ENCODE measurements at places on chromosomes 16 and 17.

DNA sequence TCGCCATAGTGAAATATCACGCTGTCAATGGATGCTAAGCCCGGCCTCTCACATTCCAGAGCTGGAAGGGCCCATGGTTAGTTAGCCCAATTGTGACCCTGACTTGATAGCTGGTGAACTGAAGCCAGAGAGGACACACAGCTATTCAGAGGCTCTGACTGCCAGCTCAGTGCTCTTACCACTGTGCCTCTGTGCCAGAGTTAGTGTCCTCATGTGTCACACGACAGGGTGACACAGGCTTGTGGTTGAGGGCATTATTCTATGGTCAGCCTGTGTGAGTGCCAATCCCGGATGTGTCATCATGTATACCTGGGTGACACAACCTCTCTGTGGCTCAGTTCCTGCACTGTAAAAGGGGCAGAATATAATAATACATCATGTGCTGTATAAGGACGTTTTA, 2.5 kb upstream of the MT1X start:
- no peak for DNase-seq

GRCh38 chr17:1360975-1361374, 39.0 kb downstream of the YWHAE start:
- no peak for DNase-seq

- DNase-seq, result no peak
Observed at GRCh38 chr16:67560827-67561342, 1.4 kb upstream of the CTCF start.

DNA sequence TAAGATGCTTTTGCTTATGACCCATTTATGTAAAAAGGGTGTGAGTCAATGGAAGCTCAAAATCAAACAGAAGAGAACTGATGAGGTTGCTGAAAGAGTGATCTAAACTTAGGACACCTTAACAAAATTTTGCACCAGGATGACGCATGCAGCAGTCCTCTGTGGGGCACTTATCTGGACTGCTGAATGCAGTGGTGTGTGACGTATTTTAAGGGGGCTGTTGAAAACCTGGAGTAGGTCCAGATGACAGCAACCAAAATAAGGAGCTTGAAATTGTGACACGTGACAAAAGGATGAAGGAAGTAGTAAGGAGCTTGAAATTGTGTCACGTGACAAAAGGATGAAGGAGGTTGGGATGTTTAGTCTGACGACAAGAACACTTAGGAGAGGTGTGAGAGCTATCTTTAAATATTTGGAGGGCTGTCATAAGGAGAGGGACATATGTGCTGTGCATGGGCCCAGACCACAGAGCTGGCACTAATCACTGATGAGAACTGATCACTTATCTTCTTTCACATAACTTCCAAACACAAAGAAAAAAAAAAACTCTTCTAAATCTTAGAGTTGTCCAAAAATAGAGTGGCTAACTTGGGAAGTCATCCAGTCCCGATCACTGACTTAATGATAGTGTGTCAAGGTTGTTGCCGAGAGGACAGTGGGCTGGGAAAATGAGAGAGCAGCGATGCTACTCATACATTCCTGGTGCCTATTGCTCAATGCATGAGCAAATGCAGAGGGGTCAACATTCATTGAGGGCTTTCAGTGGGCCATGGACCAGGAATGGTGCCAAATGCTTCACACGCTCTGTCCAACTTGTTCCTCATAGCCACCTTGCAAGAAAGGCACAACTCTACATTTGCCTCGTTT, 264.2 kb upstream of the ZFHX3 start:
- no peak for DNase-seq

- DNase-seq, result no peak
Observed at GRCh38 chr17:62178579-62178978, 113.5 kb upstream of the MED13 start.

GRCh38 chr16:12685806-12686205, 117.9 kb downstream of the CPPED1 start:
- DNase-seq, result no peak
